Stimulated activated CD8-positive, alpha-beta memory T cell treated with anti-CD3 and anti-CD28 coated beads, Interleukin-4, amount 100 ng/mL, for 1 hour (primary cell): ENCODE measurements at places on chromosomes 3 and 15.

- DNase-seq: no peak
Measured at GRCh38 chr3:28586325-28586724, 237.7 kb upstream of the AZI2 start.

GRCh38 chr3:158403013-158403412, 168.0 kb upstream of the MLF1 start:
- DNase-seq: no peak

DNA sequence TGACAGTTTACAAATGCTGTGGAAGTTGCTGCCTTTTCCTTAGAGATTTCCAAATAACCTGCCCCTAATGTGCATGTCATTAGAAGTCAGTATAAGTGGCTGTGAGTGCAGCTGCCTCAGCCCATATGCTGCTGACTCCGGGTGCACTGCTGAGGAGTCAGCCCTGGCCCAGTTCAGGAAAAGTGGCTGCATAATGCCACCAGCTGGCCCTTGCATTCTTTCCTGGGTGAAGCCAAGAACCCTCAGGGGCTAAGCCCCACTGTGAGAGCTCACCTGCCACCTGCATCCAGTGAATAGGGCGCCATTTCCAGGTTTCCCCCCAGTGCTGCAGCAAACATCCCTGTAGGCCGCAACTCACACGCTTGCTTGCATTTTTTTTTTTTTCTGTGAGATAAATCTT, 139.9 kb downstream of the TJP1 start:
- no peak for DNase-seq

DNA sequence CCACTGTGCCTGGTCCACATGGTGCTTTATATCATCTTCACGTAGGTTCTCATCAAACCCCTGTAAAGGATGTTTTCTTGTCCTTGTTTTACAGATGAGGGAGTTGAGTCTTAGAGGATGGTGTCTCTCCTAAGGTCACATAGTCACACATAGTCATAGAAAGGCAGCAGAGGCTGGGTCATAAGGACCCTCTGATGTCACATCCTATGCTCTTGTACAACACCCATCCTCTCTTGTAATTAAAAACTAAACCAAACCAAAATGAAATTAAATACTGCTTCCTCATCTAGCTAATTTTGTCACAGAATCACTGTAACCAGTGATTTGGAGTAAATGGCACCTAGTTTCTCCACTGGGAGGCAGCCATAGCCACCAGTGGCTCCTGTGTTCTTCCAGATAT, 21.8 kb upstream of the ATP1B3 start:
- DNase-seq: no peak

DNA sequence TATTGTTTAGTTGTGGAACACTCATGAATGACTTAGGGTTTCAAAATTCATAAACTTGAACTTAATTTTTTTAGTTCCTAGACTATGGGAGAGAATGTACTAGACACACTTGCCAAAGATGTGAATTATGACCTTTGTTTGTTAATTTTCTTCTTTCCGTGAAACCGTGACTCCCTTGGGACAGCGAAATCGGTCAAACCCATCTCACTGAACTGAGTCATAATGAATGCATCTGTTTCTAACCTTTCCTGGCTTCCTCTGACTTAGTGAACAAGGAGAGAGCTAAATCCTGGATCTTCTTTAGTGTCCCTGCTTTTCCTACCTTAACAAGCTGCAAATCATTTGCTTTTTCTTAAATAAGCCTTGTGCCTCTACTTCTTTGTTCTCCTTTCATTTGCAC, 85.5 kb downstream of the LARS2 start:
- DNase-seq: no peak

GRCh38 chr3:188283347-188283746, 129.4 kb downstream of the LPP start:
- DNase-seq: no peak

DNA sequence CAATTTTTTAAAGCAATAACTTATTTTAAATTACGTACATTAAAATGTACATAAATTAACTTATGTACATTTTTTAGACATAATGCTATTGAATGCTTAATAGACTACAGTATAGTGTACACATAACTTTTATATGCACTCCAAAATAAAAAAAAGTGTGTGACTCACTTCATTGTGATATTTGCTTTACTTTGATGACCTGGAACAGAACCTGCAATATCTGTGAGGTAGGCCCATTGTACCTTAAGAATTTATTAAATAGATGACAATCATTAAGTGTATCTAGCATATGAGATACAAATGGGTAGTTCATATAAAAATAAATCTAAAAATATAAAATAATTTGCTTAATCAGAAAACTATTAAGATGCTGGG, 276.7 kb downstream of the NFKBIZ start:
- DNase-seq: no peak

DNA sequence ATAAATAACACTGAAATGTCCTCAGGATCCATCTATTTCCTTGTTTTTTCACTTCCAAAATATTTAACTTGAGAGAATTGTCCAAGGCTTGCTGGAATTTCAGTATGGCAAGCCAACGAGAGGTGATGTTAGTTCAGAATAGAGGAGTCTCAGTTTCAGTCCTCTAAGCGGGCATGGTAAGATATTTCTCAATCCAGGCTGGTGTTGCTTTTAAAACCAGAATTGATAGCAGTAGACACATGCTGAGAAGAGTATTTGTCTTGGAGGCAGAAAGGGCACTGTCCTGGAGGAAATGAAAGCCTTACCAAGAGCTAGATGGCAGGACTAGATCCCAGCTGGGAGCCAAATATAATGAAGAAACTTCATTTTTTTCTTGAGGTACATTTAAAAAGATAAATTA, 23.1 kb downstream of the PHLDB2 start:
- no peak for DNase-seq

GRCh38 chr3:64852738-64853137, 164.9 kb upstream of the ADAMTS9 start:
- no peak for DNase-seq

GRCh38 chr3:21729331-21729730, 21.7 kb downstream of the ZNF385D start:
- DNase-seq: no peak

GRCh38 chr3:178083906-178084866, 452.1 kb upstream of the KCNMB2 start:
- DNase-seq: no peak

DNA sequence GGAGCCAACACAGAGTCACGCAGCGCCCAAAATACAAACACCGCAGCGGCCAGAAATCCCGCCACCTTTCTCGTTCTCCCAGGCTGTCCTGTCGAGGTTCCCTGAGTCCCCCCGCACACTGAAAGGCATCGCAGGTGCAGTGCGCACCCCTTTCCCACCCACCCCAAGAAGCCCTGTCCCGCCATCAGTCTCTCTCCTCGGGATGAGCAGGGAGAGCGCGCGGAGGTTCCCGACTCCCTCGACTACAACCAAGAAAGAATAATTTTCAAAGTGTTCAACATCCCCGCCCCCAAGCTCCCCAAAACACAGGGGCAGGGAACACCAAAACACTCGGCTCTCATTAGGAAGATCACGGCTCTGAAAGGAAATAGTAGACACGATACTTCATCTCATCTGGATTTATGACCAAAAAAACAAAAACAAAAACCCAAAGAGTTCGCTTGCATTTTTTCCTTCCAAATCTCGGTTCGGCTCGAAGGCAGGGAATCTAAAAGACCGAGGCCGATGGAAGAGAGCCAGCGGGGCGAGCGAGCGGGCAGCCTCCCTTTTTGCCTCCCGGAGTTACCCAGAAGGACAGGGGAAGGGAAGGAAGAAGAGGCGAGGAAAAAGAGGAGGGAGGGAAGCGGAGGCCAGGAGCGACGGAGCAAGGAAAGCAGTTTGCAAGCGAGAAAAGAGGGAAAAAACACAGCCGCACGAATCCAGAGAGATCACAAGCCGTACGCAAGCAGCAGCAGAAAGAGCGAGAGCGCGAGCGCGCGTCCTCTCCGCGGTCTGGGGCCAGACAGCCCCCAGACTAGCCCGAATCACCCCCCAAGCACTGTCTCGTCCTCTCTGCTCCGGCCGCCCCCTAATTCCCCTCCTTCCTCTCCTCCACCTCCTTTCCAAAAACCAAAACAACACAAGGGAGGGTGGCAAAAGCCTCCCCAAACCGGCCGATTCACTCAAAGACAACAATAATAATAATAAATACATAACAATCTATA, 808 bp downstream of the BCL6 start:
- DNase-seq: no peak

DNA sequence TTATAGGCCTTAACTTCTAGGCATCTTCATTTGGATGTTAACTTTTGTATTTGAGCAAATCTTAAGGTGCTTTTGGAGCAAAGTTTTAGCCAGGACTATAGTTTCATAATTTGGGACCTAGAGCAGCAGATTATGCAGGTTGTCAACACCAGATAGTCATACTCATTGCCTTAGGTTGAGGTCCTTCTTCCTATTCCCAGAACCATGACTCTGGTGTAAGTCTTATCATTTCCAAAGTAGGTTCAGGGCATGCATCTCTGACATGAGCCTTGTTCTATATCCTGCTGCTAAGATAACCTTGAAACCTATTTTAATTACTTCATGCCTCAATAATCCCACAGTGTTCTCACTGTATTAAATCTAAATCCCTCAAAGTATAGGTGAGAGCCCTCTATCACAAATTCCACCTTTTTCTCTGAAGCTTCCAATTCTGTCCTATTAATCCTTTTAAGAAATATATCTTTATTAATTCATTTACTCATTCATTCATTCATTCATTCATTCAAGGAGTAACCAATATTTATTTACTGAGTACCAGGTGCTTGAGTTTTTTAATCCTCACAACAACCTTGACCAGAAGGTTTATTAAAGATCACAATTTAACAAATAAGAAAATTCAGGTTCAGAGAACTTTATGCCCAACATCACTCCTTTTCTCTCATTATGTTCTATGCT, 2.7 kb upstream of the FNDC3B start:
- DNase-seq: no peak

DNA sequence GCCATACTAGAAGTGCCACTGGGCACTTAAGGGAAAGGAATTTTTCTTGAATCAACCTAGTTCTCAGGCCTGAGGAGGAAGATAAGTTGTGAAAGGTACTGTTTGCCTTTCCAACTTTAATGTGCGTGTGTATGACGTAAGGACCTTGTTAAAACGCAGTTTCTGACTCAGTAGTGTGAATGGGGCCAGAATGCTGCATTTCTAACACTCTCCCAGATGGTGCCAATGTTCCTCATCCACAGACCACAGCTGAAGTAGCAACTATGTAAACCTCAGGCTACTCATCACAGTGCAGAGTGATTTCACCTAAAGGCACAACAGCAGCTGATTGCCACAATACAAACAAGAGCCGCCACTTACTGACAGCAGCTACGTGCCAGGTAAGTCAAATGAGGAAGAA, 103.6 kb downstream of the OTOL1 start:
- no peak for DNase-seq
